ENCODE measurements at places on chromosomes 12 and 14.

DNA sequence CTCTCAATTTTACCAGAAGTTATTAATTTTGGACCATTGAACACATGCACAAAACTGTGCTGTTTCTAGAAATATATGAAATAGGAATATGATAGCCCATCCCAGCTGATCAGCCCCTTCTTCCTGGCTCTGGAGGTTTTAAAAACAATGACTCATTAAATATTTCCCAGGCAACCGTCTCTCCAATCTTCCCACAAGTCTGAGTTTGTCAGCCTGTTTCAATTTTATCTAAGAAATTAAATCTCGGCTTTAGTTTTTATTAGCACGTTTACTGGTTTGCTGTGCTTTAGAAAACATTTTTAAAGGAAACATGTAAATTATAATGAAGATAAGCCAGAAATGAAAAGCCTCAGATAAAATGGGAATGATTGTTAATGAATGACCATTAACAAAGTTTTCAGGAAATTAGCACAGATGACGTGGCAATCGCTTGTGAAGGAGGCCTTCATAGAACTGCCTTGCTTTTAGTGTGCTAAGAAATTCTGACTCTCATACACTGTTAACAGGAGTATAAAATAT is 89.3 kb upstream of the RAP1B start:
- DNase-seq, result no peak

- DNase-seq, result no peak
Measured at GRCh38 chr12:47935184-47935583, 28.2 kb upstream of the TMEM106C start.

GRCh38 chr14:59964251-59965007 is 44.5 kb downstream of the LRRC9 start:
- no peak for DNase-seq

GRCh38 chr12:122097927-122098756 is 19.6 kb downstream of the MLXIP start:
- no peak for DNase-seq

GRCh38 chr14:73602994-73603393 is 9.3 kb upstream of the ACOT6 start:
- no peak for DNase-seq

- DNase-seq, result no peak
Measured at GRCh38 chr14:51704545-51704944, 52.8 kb downstream of the FRMD6 start.

- no peak for DNase-seq
Measured at GRCh38 chr12:110636516-110636915, 22.6 kb downstream of the TCTN1 start.

DNA sequence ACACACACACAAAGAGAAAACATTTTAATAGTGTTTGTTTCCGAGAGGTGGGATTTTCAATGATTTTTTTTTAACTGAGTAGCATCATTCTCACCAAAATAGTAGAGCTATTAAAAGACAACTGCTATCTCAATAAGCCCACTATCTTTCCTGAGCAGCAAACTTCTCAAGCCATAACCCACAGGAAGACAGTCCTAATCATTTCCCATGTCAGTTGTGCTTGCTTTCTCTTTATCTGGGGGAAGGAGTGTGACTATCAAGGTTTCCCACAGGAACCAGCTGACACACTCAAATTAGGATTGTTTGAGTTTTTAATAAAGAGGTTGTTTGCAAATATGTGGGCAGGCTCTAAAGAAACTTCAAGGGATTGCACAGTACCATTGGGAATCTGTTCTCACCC is 4.9 kb upstream of the MAX start:
- no peak for DNase-seq

GRCh38 chr14:99146616-99147365 is 125.2 kb downstream of the BCL11B start:
- DNase-seq, result no peak

- no peak for DNase-seq
Measured at GRCh38 chr14:72763892-72764291, 130.0 kb downstream of the DPF3 start.

GRCh38 chr12:127054531-127054930 is 1212.4 kb upstream of the TMEM132C start:
- DNase-seq, result no peak

DNA sequence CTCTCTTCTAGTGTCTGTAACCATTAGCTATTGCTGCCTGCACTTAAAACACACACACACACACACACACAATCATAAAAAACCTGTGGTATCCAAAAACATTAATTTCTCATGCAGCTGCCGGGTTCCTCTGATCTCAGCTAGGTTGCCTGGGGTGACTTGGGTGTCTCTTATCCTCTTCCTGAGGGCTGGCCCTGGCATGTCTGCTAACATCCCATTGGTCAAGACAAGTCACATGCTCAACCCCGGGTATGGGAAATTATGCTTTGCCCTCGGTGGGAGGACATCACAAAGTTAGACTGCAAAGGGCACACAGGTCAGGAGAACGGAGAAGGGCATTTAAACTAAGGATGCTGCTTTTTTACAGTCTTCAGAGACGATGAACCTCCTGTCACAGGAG is 55.7 kb downstream of the TRPV4 start:
- no peak for DNase-seq

DNA sequence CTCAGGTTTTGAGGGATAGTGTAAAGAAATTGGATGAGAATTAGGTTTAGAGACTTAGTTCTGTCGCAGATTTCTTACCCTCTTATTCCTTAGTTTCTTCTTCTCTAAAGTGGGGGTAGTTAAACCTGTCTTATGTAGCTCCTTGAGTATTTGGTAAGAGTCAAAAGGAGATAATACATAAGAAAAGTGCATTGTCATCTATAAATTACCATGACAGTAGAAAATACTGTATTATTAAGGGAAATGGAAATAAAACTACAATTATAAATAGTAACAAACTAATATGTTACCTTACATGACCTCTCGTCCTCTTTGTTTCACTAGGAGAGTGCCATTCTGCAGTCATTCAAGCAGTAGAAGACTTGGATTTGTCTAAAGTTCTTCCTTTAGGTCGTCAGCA is 49.0 kb downstream of the UTP20 start:
- DNase-seq, result no peak

DNA sequence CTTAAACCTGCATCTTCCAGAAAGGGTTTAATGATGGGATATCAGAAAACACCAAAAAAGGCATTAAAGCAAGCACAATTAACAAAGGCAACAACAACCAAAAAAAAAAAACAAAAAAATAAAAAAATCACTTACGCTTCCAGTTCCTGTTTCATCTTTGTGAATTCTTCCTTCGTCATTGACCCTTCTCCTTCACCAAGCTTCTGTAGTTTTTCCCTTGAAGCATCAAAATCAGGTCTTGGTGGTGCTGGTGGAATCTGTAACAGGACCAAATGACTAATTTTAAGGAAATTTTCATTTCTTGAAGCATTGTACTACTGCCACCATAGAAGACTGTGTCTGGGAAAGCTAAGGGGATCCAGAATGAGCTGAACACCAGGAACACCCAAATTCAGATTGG is 24.5 kb downstream of the SNX6 start:
- no peak for DNase-seq

- no peak for DNase-seq
Measured at GRCh38 chr12:29026419-29026818, 122.7 kb upstream of the FAR2 start.

GRCh38 chr12:3150931-3151835 is 74.0 kb downstream of the TSPAN9 start:
- no peak for DNase-seq

- DNase-seq, result peak; percentile 70
Measured at GRCh38 chr12:96193725-96194575, at the start of gene ELK3. TSS of gene ELK3 (plus strand) at chr12:96194375.

GRCh38 chr12:57940915-57941164 is 527 bp upstream of the ATP23 start:
- no peak for DNase-seq

- DNase-seq, result no peak
Measured at GRCh38 chr12:80777587-80777986, 60.9 kb downstream of the MYF5 start.

GRCh38 chr12:46470036-46470627 is 97.6 kb upstream of the SLC38A2 start:
- peak; percentile 22 for DNase-seq

DNA sequence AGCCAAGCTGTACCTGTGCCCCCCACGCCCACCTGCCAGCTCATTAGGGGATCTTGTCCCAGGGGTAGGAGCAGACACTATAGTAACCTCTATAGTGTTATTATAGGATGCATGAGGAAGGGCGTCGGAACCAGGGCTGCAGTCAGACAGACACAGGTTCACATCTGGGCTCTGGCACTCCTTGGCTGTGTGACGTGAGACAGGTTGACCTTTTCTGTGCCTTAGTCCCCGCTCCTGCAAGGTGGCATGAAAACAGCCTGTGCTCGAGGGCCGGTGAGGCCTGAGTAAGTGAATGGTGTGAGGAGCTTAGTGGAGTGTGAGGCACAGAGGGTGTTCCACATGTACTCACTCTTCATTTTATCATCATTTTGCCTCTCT is 19.0 kb downstream of the ASB2 start:
- no peak for DNase-seq

DNA sequence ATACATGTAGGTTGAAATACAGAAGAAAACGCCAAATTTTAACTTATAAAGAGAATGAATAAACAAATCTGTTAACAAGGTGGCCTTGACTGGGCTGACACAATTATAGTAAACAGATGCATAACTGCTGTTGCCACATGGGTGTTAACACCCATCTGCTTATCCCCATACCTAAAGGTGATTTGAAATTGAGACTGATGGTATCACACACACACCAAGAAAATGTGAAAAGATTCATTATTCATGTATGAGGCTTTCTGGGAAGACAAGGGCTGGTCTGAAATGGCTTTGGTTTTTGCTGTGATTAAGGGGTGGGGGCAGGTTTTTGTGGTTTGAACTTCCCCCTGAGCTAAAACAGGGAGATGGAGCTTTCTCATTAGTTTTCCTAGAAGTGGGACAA is 156.6 kb downstream of the SYT10 start:
- no peak for DNase-seq

GRCh38 chr14:52898496-52898895 is 52.4 kb downstream of the FERMT2 start:
- no peak for DNase-seq

DNA sequence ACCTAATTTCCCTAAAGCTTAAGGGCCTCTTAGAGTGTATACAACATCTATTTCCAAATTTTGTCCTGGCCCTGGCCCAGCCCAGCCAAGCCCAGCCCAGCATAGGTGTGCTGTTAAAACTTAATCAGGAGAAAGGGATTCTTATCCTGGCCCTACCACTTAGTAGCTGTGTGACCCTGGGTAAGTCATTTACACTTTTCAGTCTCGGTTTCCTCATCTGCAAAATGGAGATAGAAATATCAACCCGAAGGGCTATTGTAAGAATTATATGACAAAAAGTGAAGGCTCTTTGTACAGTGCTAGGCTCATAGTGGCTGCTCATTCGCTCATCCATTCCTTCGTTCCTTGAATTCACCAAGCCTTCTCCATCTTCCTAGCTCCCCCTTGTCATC is 442 bp downstream of the ERG28 start:
- no peak for DNase-seq

DNA sequence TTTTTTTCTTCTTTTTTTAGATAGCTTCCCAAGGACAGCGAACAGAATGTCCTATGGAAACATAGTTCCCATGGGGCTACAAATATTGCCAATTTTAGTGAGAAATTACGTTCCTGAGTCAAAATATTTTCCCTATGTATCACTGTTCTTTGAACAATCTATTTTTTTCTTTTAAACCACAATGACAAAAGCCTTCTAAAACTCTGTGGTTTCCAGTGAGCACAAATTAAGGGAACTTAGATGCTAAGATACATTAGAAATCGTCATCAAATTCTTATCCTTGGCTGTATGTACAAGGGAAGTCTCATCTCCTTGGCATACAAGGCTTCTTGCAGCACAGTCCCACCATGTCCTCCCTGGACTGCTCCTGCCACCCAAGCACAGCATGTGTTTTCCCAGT is 17.9 kb downstream of the CPM start:
- no peak for DNase-seq

DNA sequence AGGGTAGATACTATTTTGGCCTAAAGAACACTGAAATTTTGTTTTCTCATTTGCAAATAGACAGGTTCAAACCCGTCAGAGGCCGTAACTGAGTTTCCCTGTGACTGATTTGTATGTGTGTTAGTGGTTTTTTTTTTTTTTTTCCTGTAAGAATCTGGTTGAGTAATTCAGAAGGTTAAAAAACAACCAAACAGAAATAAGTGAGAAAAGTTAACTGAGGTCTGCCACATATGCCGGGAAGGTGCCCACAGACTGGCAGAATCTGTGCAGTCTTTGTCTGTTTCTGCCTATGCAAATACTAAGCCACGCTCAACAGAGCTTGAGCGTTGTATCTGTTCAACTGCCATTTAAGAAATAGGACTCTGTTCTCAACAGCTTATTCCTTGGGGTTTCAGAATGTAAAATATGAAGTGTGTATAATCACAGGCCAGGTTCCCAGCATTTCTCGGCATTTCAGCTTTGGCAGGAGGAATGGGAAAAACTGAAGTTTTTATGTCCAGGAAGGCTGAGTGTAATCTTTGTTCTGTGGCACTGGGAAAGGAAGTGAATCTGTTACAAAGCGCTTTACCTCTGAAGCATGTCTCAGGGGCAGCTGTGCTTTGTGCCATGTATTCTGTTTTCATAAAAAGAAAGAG is 181.9 kb downstream of the PRKCH start:
- DNase-seq, result peak; percentile 61

DNA sequence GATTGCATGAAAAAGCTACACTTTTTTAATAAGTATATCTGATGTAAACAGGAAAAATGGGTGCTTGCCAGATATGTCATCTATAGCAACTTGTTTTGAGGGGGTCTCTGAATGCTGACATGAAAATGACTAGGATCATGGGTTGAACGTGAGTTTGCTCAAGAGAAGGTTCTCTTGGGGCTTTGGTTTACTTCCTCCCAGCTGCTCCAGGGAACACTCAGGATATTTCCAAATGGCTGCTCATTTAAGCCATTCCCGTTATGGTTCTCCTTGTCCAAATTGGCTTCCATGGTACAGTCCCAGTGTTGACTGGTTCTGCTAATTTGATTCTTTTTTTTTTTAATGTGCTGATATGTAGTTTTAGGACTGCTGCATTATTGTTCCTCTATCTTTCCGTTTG is 118.3 kb downstream of the ETV6 start:
- DNase-seq, result no peak

GRCh38 chr14:84003346-84003745 is 1526.6 kb upstream of the FLRT2 start:
- DNase-seq, result no peak

- no peak for DNase-seq
Measured at GRCh38 chr12:8987163-8987562, 2.2 kb upstream of the KLRG1 start.

GRCh38 chr14:70935135-70935534 is 27.9 kb downstream of the PCNX1 start:
- DNase-seq, result no peak

GRCh38 chr12:101566318-101566717 is 28.5 kb upstream of the MYBPC1 start:
- DNase-seq, result no peak

DNA sequence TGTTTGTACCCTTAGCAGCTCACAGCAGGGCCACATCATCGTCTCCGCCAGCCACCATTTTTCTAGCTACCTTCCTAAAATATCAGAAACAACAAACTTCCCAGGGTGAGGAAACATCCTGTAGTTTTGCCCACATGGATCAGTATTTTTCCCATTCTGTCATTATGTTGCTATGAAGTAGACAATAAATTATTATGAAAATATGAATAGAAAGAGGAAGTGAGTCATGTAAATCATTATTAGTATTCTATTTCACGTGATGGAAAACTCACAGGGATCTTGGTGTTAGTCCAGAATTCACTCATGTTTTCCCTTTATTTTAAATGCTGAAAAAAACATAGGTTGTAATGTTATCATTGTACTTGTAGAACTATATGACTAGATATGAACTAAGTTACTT is 319.4 kb downstream of the SYT1 start:
- no peak for DNase-seq

All from CD4-positive, alpha-beta memory T cell (primary cell).